Stimulated activated CD4-positive, alpha-beta T cell treated with anti-CD3 and anti-CD28 coated beads, Interleukin-12 subunit alpha, Interleukin-12 subunit beta, amount 100 ng/mL, for 48 hours (primary cell): ENCODE measurements at places on chromosomes 12 and 14.

DNA sequence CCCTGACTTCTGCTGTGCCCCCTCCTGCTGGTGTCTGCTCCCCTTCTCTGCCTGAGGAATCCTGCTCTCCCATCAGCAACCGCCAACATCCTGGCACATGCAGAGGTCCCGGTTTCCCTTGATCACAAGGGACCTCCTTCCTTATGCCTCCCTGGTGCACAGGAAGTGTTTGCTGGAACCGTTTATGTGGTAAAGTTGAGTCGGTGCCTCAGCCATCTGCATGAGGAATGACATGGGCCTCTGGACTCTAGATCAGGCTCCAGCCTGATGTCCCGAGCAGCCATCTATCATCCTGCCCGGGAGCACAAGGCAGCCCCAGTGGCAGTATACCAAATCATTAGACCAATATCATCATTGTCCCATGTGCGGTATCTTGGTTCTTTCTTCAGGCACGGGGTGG is 90.4 kb downstream of the BORCS5 start:
- no peak for DNase-seq

DNA sequence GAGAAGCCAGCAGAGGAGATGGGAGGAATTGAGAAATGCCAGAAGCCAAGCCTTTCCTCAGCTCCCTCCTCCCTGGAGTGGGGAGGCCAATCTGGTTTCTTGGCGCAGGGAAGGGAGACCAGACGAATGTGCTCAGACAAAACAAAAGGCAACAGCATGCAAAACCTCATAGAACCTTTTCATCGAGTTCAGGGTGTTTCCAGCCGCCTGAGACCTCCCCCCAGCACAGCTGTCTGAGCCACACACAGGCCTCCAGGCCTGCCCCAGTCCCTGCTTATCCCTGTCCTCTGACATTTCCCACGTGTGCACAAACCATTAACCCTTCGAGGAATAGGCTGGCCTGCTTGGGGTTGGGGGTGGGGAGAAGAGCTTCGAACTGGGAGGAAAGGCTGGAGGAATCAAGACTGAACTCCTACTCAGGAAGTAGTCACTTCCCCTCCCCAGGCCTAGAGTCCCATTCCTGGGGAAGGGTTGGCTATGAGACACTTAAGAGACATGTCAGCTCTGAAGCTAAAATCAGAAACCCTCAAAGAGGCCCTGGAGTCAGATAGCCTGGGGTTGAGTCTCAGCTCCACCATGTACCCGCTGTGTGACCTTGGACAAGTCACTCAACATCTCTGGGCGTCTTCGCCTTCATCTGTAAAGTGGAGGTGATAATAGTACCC is 10.7 kb downstream of the TBX3 start:
- no peak for DNase-seq

- DNase-seq, result no peak
These were observed 73.1 kb upstream of the PAWR start for GRCh38 chr12:79763766-79764452.

DNA sequence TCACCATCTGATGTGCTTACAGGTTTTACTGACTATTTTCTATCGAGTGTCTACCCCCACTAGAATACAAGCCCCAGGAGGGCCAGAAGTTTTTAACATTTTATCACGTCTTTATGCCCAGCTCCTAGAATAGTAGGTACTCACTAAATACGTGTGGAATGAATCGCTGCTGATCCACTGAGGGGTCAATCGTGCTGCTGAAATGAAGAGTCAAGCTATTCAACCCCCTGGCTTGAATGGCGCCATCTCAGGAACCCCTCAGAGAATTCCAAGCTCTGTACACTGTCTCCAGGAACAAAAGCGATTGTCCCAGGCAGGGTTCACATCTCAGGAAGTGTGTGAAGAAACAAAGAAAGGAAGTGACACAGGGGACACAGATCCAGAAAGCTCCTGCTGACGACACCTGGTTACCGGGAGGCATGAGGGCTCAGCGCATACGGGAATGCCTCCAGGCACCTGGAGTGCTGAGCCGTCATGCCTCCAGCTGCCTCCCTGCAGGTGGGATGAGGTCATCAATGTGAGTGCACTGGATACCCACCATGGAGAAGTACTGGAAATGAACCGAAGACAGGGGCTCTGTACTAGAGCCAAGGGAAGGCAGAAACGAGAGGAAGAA is 45.6 kb downstream of the PITPNM2 start:
- no peak for DNase-seq

DNA sequence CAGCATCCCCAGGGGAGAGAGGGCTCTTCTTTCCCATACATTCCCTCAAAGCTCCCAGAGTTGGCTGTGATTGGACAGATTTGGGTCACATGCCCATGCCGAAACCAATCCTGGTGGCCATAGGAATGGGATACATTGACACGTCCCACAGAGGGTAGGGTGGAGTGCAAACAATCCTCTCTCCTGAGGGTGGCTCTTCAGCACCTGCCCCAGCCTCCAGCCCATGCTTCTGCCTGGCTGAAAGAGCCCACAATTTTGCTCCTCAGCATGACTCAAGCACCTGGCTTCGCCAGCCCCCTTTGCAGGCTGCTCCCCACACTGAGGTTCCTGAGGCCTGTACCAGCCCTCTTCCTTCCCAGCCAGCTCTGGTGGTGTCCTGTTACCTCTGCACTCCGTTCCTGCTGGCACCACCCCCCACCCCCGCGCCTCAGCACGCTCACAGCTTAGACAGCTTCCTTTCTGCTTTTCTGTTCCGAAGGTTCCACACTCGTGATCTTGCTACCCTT is 71.7 kb downstream of the CCDC92 start:
- no peak for DNase-seq

- no peak for DNase-seq
These were observed 8.1 kb upstream of the CLMN start for GRCh38 chr14:95327558-95328374.

DNA sequence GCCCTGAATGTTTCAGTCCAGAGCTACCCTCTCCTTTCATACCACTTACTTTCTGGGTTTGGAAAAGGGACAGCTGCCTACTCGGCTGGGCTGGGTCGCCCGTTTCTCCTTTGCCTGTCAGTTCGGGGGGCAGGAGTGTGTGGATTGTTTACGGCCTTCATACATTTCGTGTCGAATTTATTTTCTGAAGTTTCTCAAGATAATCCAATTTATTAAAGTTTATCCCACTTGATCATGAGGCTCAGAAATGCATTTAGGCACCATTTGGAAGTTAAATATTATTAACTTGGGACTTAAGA is 608 bp downstream of the ZNF410 start:
- DNase-seq, result no peak

- no peak for DNase-seq
These were observed at the start of gene BEST3 for GRCh38 chr12:69698769-69699540. Gene BEST3, minus strand, starts transcription at chr12:69699303. Its CDS starts 1,505 bp downstream, at chr12:69697798.

DNA sequence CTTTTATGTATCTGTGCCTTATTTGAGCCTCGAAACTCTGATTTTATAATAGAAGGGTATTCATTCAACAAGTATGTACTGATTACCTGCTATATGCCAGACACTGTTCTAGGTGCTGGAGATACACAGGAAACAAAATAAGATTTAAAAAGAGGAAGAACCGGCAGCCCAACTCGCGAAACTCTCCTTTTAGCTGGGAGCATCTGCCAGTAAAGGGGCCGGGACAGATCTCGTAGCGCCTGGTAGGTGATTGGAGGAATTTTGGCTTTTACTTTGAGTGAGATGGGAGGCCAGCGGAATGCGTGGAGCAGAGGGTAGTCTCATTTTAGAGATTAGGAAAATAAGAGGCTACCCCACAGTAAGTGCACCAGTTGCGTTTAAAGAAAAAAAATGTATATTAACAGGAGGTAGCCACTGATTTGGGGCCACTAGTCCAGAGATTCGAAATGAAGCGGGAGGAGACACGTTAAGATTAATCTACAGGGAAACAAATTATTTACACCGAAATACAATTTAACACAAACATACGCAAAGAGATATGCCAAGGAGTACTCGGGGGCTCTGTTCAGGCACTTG is 520 bp upstream of the MON2 start:
- peak; percentile 20 for DNase-seq

DNA sequence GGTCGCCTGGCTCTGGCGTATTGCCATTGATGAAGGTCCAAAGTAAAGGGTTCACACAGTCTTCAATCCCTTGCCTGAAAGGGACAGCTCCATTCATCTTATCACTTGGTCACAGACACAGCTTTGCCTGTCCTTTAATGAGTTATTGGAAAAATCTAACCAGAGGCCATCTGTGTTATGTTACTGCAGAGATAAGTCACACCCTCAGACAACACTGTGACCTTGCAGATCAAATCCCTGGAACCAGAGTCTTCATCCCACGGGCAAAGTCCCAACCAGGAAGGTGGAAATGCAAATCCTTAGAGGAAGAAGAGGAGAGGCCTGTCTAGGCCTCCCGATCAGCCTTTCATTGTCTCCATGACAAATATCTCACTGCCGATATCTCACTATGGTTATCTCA is 68.3 kb upstream of the SCN8A start:
- DNase-seq, result no peak

DNA sequence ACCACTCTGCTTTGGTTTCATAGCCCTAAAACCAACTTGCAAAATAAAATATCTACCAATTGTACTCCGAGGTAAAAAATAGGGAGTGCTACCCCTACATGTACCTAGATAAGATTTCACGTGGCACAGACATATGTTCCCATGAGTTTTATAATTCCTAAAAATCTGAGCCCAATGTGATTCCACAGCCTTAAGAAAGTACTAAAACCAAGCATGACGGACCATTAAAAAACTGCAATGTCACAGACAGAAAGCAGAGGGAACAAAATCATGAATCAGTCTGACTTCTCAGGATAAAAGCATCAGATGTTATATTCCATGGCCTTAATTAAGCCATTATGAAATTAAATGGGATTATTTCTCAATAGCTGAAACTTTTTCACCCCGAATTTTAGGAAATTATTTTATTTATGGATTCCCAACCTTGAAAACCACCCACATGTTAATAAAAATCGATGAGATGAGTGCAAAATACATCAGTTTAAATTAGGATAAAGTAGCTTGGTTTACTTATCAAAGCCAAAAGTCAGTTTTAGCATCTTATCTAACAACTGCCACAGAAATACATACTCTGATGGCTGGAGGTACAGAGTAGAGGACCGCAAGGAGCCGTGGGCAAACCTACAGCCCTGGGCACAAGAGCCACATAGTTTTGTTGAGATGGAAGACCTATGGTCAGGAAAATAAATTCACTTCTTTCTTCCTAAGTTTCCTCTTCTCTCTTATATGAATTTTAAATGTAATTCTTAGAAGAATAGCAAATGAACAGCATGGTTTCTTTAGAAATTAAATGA is 4.5 kb downstream of the ITPR2 start:
- no peak for DNase-seq

- DNase-seq, result peak; percentile 29
These were observed 34.4 kb upstream of the CCNT1 start for GRCh38 chr12:48750769-48751356.

GRCh38 chr14:71355324-71356201 is 448.3 kb downstream of the PCNX1 start:
- no peak for DNase-seq

- no peak for DNase-seq
These were observed 13.6 kb downstream of the LRRK2 start for GRCh38 chr12:40238266-40238902.

DNA sequence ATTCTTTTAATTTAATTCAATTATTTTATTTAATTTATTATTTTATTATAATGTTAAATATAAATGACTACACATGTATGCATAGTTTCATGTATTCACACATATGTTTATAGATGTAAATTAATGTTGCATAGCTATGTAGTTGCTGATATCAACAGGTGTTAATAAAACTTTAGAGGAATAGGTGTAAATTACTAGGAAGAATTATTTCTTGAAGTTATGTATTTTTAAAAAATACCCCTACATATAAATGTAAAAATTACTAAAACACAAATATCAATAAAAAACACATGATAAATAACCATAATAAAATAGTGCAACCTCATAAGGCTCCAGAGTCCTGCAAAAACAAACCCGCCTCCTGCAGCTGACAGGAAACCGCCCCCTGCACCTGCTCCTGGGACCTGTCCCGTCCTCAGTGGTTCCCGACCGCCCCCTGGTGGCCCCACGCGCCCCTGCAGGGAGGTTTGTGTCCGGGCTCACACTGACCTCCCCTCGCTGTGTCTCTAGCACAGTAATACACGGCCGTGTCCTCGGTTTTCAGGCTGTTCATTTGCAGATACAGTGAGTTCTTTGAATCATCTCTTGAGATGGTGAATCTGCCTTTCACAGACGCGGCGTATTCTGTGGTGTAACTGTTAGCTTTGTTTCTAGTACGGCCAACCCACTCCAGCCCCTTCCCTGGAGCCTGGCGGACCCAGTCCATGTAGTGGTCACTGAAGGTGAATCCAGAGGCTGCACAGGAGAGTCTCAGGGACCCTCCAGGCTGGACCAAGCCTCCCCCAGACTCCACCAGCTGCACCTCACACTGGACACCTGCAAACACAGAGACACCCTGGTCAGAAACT is 1264.0 kb downstream of the TMEM121 start:
- DNase-seq, result peak; percentile 82

DNA sequence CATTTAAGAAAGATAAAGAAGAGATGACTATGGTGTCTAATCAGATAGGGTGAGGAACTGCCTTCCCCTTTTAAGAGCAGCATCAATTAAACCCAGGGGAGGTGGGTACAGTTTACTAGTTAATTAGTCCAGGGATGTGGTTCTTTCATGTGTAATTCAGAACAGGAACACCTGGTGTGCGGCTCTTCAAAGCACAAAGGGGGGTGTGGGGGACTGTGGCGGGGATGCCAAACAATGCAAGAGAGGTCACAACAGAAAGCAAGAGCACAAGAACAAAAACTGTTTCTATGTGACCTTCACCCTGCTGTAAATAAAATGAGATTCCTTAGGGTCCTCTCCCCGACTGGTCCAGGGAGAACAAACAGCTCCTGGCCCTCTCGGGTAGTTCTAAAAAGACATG is 183.9 kb upstream of the SOX5 start:
- DNase-seq, result no peak

DNA sequence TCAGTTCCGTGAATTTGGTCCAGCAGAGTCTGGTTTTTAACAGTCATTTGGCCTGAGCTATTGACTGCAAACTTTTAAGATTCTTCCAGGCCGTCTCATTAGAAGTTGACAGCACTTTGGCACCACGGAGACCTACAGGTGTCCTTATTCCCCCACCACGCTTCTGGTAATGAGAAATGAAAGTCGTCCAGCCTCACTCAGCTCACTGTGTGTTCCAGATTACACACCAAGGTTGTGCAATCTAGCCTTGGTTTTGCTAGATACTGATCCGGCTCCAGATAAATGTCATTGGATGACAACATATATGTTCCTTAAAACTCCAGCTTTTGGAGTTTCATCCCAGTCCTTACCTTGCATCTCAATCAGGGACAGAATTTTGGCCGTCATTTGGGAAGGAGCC is 210.4 kb downstream of the CHST11 start:
- no peak for DNase-seq

GRCh38 chr14:79965896-79966295 is 245.4 kb downstream of the DIO2 start:
- no peak for DNase-seq
